ENCODE measurements at places on chromosomes 5 and 9. TPM values are rescaled to one million over a fixed set of nuclear protein-coding genes. Genes with fewer than 3 reads are reported as not detected.

Gene LRRC8A
- 48.0 TPM for total RNA-seq

Gene NOTCH1
- 74.4 TPM for total RNA-seq

DNA sequence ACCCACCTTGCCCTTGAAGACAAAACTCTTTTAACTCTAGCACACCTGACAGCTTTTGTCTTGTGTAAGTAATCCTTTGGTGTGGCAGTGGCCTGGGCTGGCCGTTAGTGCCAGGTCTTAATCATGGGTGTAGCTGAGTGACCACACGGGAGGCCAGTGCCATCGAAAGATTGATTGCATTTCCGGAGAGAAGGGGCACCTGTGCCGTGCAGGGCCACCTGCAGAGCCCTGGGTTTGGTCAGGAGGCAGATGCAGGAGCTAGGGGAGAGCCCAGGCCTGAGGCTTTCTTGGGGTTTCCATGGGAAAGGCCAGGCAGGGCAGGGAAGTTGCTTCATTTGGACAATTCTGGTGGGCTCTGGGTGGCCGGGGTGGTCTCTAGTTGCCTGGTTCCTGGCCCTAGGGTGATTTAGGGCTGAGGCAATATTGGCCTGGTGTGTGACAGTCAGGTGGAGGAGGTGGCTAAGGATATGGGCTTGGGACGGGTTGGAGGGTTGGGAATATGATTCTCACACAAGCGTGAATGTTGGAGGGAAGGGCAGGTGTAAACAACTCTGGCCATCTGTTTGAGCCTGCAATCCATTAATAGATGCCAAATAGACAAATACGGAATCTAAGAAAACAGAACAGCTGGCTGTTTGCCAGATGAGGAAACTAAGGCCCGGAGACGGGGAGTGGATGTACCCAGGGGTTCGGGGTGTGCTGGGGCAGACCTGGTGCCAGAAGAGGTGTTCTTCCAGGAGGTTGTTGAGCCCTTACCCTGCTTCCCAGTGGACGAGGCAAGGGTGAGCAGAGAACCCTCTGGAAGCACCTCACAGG lies 4.6 kb downstream of the DBH start:
- DNase-seq, result no peak

DNA sequence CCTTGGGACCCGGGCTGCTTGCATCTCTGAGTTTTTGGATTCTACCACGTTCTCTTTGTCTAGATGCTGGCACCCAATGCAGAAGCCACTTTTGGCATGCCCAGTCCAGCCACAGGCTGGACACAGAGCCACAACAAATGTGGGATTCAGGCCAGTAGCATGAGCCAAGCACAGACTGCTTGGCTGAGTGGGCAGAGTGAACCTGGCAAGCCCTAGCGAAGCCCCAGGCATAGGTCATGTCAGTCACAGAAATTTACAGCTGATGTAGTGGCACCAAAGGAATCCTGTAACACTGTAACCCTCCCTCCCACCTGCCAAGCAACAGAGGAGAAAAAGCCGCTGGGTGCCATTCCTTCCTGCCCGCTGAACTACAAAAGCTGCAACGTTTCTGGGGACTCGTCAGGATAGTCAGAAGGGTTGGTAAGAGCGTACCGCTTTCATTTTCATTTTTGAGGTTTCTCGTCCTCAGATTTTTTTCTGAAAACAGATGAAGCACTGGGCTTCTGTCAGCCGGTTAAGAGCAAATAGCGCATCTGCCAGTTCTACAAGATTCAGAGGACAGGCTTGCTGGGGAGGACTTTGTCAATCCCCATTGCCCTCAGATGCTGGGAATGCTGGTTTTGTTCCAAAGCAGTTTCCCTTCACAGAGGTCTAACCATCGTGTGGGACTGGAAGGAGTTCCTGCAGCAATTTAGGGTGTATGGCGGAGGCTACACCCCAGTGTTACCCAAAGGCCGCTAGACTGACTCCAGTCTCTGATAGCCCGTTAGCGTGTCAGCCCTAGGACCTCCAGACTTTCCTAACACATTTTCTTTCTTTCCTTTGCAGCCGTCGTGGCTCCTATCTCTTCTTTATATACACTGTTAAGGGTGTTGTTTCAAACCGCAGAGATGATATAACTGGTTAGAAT lies 399.0 kb downstream of the HTR1A start:
- DNase-seq, result no peak

Gene STKLD1
- total RNA-seq, result 2.0 TPM

Gene ABO
- 0.27 TPM for total RNA-seq

DNA sequence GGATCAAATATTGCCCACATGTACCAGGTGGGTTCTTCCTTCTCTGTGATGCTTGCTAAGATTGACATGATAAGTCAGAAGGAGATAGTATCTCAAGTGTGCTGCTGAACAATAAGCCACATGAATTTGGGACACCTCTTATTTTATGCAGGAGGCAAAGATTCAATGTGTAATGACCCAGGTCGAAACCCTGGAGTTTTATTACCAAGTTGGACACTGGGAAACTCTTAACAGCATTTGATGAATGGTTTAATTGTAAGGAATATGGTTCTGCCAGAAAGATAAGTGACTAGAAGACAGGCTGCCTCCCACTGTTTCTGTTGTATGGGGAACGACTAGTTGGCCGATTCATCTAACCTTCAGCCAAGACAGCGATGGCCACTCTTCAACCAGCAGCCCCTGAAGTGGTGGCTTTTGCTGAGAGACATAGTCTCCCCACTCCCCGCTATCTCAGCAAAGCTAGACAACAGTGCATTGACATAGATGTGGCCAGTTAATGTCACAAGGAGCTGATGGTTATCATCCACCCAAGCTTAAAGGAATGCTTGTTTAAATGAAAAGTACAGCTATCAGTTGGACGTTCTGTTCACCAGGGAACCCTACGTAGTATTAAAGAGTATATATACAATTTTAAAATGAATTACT lies 407.7 kb downstream of the KDM4C start:
- DNase-seq, result no peak

DNA sequence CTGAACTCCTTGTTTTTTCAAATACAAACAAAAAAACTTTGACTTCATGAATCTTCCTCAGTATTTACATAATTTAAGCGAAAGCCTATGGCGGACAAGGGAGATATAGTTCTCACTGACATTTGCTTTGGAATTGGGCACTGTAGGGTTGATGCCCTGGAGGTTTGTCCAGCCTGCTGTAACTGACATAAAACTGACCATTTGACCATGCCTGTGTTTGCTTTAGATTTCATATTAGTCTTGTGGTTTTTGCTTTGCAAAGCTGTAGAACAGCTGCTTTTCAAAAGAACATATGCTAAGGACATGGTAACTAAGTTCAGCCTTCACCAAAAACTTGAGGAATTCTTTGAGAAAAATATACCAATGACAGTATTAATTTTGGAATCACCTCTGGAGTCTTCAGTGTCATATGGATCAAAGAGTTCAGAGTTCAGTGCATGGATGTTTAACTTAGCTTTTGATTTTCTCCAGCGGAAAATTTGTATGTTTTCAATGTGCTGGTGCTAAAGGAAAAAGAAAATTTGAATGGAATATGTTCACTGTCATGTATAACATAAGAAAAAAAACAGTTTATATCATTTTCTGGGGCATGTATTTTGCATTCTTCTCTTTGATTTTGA lies 1013.1 kb downstream of the NR2F1-AS1 start:
- DNase-seq, result no peak

- DNase-seq, result no peak
Observed at GRCh38 chr5:110956913-110957813, 114.3 kb upstream of the TSLP start.

- no peak for DNase-seq
Observed at GRCh38 chr9:97863314-97863713, 10.3 kb downstream of the FOXE1 start.

DNA sequence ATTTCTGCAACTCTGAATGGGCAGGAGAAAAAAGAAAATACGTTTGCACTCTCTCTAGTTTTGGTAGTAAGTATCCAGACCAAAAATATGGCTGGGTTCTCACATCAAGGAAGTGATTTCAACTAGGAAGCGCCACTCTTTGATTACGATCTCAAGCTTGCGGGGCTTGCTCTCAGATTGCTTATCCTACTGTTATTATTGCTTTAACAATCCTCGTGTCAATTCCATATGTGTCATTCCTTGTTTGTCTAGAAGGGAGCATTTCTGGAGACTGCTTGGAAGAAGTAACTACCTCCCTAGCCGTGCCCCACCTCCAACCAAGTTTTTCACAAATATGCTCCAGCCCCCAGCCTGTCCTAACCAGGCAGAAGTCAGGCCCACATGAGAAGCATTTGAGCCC lies 3.5 kb downstream of the PRUNE2 start:
- no peak for DNase-seq

Gene PLPP7
- not detected for total RNA-seq

Gene PCDHGA2
- total RNA-seq, result not detected

Gene AQP3
- total RNA-seq, result 190 TPM

DNA sequence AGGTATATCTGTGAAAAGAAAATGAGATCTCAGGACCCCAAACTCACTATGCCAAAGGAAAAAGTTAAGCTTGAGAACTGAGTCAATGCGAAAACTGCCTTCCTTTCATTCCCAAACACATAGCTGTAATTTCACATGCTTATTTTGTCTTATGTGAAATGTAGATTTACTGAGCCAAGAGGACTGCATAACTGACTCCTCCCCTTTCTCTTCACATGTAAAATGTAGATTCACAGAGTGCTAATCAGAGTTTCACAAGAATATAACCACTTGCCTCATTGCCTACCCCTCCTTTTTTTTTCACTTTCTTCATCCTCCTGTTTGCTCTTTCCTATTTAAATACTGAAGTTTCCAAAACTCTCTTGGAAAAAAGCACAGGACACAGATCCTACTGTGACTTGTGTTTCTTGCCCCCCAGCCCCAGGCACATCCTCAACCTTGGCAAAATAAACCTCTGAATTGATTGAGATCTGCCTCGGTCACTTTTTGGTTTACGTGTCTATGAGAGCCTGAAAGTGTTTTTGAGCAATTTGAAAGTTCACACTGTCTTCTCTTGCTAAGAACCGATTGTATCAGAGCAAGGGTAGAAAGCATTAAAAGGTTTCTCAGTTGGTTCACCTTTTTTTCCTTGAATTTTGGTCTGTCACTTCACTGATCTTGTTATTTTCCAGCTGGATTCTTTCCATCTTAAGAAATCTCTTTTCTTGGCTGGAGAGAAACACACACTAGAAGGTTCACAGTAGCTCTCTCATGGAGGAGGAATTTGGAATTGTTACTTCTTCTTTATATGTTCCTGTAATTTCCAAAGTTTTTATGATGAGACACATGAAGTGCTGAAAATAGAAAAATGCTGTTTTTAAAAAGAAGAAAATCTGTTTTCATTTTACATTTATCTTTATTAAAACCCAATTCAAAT lies 44.8 kb upstream of the SNAPC3 start:
- no peak for DNase-seq

Gene FGF18
- 0.10 TPM for total RNA-seq

DNA sequence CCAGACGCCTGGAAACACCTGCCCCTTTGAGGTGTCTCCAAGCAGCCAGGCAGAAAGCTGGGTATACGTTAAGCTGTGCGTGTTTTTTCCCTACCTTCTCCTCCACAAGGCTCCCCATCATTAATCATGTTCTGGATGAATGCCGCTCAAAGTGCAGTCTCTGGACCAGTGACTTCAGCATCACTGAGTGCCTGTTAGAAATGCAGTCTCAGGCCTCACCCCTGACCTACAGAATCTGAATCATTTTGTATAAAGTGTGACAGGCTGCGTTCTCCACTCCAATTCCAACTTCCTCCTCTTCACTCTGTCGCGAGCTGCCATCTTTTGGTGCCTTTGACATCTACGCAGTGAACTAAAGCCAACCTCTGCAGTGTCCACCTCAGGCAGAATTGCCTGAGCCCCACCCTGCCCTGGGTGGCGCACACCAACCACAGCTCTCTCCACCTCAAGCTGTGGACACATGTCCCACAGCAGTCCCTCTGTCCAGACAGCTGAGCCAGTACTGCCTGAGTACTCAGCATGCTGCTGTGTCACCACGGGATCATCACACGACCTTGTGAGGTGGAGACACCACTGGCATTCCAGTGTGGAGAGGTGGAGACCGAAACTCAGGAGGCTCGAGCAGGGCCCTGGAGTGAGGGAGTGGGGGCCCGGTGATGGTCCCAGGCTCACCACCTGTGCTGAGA lies 14.2 kb downstream of the PTPN3 start:
- DNase-seq, result no peak

Gene PCDHGB7
- total RNA-seq, result not detected

DNA sequence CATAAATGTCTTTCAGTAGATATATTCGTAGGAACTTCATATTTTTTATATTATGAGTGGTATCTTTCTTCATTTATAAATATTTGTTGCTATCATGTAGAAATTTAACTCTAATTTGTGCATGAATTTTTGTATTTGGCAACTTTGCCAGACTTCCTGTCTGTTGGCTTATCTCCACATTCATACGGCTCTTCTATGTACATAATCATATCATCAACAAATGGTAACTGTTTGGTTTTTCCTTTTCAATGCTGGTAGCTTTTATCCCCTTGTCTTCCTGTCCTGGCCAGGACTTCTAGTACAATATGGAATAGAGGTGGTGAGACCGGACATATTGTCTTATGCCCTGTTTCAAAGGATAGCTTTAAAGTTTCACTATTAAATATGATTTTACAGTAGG lies 132.3 kb upstream of the COL5A1 start:
- no peak for DNase-seq

Gene PRRX2
- 0.15 TPM for total RNA-seq

Gene TSPAN17
- total RNA-seq, result 42.5 TPM

- no peak for DNase-seq
Observed at GRCh38 chr9:116733010-116733641, 46.0 kb downstream of the TRIM32 start.

DNA sequence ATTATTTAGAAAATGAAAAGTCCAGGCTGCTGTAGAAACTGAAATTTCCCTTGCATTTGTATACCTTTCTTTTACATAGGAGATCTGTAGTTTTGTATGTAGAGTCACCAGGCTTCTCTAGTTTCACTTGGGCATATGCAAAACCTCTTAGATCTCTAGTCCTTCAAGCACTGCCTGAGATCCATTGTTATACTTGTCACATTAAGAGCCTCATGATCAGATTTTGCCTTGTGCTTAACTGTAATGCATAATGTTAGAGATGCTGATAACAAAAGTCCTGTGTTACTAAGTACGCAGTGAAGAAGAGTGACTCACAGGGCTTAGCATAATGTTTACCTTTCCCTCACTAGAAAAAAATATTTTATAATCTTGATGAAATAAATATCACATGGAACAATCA lies 250.2 kb downstream of the CYLC2 start:
- no peak for DNase-seq

GRCh38 chr9:19464061-19464763 lies 55.4 kb downstream of the ACER2 start:
- DNase-seq, result no peak

DNA sequence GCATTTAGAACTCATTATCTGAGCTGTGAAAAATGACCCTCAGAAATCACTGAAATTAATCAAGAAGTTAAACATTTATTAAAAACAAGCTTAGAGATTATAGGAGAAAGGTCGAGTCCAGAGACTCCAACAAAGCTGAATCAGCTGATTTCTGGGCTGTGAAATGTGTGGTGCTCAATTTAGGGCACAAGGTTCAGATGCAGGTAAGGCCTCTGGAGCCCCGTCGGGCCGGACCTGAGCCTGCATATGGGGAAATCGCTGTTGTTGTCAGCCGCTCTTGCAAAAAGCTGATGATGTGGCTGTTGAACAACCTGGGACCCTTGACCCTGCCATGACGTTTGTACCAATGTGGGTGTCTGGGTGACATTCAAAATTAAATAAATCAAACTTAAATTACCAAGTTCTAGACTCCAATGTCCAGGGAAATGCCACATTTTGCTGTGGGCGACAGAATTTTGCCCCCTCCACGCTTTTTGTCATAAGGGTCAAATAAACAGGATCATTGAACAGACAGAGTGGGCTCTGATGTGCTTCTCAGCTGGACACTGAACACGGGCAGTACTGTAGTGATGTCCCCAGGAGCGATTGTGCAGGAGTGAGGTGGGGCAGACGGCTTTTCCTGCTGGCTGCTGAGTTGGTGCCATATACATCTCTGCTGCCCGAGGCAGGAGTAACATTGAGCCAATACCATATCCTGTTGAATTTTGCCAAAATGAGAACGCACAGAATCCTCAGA lies 27.2 kb upstream of the FBP1 start:
- no peak for DNase-seq

All from activated CD4-positive, alpha-beta T cell treated with anti-CD3 and anti-CD28 coated beads, Interleukin-2, amount 10 ng/mL, durations not matched to agents 7 days and 5 days (primary cell).